ENCODE measurements at places on chromosomes 4 and X.

GRCh38 chr4:89166971-89167475 is 55.7 kb downstream of the TIGD2 start:
- DNase-seq: no peak

GRCh38 chr4:41512136-41512535 is 25.8 kb upstream of the LIMCH1 start:
- DNase-seq: no peak

DNA sequence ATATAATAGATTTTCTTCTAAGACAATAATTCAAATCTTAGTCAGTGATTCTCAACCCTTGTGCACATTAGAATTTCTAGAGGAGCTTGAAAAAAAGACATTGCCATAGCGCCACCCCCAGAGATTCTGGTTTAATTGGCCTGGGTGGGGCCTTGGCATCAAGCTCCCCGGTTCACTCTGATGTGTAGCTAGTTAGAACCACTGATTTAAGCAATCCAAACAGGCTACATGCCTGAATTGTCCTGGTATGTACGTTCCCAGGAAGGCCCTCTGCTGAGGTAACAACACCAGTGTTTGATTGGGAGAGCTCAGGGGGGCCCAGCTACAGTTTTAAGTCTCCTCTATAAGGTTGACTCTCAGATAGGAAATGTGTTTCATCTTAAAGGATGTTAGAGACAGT is 1.3 kb upstream of the ATP10D start:
- DNase-seq: no peak

GRCh38 chrX:120453985-120454384 is 15.1 kb downstream of the LAMP2 start:
- no peak for DNase-seq

- DNase-seq: no peak
These were observed 241.6 kb downstream of the MGST2 start for GRCh38 chr4:139907001-139907809.

GRCh38 chr4:111501946-111502345 is 643.3 kb upstream of the FAM241A start:
- DNase-seq: no peak

DNA sequence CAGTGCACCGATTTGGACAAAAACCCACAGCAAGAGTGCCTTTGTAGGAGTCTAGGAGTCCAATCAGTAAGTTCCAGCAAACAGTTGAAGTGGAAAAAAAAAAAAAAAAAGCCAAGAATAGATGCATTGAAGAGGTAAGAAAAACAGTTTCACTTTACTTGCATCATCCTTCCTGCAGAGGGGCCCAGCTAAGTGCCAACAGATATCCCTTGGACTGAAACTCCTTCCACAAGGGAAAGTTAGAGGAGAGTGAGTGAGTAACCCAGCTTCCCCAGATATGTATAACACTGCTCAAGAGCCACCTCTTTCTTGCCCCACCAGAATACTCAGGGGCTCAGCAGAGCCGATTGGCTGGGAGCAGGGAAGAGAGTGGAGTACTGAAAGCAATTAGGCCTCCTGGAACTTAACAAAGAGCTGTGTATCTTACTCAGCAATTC is 617.7 kb upstream of the SMIM31 start:
- DNase-seq: no peak

DNA sequence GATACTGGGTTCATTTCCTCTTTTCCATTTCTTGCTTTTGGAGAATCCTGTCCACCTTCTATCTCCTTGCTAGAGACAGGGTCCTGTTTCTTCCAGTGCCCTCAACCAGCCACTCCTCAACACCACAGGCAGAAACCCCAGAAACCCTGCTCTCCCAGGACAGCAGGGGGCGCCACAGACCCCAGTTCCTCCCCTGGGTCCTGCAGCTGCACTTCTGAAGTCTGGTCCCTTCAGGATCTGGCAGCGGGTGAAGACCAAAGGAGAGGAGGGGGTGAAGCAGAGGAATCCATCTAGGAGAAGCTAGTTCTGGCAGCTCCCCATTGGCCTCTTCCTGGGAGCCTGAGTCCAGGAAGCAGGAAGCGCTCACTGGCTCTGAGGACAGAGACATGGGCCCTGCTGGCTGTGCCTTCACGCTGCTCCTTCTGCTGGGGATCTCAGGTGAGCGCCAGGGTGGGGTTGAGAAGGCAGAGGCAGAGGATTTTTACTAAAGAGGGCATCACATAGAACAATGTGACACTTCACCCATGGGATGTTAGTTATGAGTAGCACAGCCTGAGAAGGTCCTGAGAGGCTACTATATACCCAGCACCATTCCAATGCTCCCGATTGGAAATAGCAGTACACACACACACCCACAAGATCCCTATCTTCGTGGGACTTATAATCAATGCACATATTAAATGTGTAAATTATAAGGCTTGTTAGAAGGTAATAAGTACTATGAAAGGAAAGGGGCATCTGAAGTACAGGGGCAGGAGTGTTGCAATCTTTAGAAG is at the start of gene PRSS48:
Gene PRSS48, plus strand, starts transcription at position 375 of the 776 bp plus-strand sequence. Its CDS starts 12 bp downstream, at position 387.
- peak; percentile 36 for DNase-seq
